ENCODE measurements at places on chromosomes 5 and 9.

GRCh38 chr5:54177058-54177457 is 133.3 kb downstream of the ARL15 start:
- no peak for DNase-seq

- no peak for DNase-seq
Measured at GRCh38 chr9:133058071-133058470, 3.7 kb upstream of the CEL start.

DNA sequence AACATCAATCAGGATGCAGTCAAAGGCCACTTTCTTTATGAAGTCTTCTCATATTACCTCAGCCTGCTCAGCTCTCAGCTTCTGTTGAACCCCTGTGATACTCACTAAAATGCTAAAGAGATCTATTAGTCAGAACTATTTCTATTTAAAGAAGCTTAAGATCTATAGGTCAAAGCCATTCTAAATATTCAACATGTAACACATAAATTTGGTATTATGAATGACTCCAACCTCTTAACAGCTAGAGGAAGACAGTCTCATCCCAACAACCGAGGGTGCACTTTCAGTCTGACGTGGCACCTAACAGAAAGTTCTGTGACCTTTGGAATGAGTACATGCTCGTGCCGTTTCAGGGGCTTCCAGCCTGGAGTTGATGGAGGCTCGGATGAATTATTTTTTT is 301.5 kb upstream of the VLDLR start:
- no peak for DNase-seq

GRCh38 chr5:169083394-169084018 is 217.4 kb downstream of the SLIT3 start:
- no peak for DNase-seq

- no peak for DNase-seq
Measured at GRCh38 chr9:110919609-110920008, 118.7 kb downstream of the LPAR1 start.

DNA sequence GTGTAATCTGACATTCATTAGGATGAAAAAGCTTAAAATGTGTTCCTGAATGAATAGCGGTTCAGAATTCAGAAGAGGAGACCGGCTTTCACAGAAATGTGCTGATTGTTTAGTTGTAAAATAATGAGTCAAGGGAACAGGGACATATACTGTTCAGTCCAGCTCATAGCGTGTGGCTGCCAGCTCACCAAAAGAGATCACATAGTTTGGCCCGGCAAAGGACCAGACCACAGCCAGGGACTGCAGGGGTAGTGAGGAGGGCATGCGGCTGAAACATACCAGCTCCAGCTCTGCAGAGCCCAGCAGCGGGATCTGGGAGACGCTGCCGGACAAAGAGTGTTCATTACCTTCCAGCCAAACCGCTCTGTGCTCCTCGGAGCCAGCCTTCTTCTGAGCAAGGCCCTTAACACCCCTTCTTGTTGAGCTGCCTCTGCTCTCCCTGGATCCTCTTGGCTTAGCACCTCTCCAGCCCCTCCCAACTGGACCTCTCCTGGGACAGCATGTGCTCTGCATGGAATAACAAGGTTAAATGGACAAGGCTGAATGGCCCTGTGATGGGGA is 116.8 kb upstream of the CNTLN start:
- DNase-seq, result peak; percentile 46

DNA sequence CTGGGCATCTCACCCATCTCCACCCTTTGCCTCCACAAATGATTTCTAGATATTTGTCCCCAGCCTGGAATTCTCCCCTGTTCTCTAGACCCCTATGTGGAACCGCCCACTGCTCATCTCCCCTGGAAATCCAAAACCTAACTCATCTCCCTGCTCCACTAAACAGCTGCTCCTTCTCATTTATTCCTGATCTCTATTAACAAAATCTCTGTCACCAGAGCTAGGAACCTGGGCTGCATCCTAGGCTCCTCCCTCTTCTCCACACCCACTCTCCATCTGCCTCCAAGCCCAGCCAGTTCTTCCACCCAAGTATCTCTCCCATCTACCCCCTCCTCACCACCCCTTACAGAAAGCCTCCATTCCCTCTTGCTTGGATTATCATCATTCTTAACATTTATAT is 24.0 kb upstream of the SYNPO start:
- DNase-seq, result no peak

DNA sequence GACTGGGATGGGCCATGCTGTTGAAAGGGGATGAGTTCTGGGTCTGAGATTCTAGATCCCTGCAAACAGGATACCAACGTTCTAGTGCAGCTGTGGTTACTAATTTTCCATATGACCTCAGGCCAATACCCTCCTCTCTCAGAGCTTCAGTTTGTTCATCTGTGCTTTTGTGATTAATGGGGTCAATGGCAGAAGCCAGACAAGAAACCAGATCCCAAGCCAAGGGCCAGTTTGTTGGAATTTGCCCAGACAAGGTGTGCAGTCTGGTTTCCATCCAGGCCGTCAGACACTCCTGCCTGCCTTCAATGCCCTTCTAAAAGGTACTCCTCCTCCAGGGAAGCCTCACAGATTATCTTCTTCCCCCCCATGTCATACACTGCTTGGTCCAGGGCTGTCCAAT is 11.4 kb downstream of the MYORG start:
- DNase-seq, result no peak

- DNase-seq, result no peak
Measured at GRCh38 chr9:69332067-69332685, 7.2 kb downstream of the ENTREP1 start.

DNA sequence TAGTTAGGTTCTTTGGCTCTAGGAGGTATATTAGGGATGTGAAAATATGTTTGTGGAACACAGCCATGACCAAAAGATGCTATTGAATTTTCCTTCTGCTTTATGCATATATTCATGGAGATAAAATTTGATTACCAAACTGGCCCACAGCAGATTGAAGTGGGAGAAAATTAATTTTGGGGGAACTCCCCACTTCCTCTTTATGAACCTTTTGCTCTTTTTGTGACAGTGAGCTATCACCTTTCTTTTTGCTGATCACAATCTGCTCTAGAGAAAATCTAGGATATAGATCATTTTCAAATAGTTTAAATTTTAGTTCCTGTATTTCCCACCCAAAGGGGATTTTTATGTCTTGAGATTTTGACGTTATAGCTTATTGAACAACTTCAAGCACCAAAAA is 313.0 kb downstream of the GABRB2 start:
- no peak for DNase-seq

GRCh38 chr9:16970321-16970720 is 99.9 kb upstream of the BNC2 start:
- DNase-seq, result no peak

DNA sequence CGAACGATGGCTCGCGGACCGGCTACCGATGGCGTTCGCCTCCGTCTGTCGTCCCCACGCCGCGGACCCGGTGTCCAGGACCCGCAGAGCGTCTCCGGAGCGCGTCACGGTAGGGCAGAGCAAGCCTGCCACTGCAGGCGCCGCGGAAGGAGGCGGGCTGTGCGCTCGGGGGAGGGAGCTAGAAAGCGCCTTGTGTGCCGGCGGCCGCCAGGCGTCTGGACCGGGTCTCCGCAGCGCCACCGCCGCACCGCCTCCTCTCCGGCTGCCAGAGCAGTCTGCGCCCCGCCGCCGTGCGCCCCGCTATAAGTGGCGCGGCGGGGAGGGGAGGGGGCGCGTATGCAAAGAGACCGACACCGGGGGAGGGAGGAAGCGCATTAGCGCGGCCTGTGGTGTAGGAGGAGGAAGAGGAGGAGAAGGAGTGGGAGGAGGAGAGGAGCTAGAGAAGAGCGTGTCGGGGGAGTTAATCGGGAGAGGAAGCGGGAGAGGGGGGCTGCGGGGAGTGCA is at the start of gene ENC1:
TSS of gene ENC1 (minus strand) at position 279 of the 504 bp plus-strand sequence. CDS start 4,243 bp downstream, outside the sequence.
- peak; percentile 97 for DNase-seq

All from eye (tissue), 1 donor.